Amniotic epithelial cell (primary cell): ENCODE measurements at places on chromosomes 6 and 20.

- no peak for DNase-seq
These were observed 90.3 kb downstream of the RNF144B start for GRCh38 chr6:18477301-18477941.

- DNase-seq: peak; percentile 83
These were observed 158.9 kb downstream of the TBXT start for GRCh38 chr6:166008441-166009369.

DNA sequence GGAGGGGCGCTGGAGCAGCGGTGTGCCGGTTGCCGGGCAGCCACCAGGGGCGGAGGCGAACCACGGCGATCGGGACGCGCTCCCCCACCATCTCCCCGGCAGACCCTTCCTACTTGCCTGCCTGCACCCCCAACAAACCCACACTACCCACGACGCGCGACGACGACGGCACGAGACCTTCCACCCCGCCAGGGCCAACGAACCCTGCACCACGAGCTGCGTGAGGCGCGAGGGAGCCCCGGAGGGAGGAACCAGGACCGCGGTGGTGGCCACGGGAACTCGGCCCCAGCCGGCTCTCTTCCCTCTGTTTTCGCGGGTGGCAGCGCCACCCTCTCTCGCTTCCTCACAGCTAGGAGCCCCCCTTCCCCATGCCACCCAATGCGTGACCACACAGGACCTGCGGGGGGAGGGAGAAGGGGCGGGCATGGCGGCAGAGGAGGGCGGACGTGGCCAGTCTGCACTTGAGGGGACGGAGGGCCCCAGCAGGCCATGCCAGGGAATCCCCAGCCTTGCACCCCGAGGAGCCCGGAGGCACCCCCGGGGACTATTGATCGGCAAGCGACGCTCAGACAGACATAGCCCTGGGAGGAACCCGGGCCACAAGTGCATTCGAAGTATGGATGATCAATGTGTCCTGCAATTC lies 1516.4 kb upstream of the DEFB115 start:
- no peak for DNase-seq

GRCh38 chr6:40960742-40961430 lies 78.1 kb downstream of the UNC5CL start:
- no peak for DNase-seq

DNA sequence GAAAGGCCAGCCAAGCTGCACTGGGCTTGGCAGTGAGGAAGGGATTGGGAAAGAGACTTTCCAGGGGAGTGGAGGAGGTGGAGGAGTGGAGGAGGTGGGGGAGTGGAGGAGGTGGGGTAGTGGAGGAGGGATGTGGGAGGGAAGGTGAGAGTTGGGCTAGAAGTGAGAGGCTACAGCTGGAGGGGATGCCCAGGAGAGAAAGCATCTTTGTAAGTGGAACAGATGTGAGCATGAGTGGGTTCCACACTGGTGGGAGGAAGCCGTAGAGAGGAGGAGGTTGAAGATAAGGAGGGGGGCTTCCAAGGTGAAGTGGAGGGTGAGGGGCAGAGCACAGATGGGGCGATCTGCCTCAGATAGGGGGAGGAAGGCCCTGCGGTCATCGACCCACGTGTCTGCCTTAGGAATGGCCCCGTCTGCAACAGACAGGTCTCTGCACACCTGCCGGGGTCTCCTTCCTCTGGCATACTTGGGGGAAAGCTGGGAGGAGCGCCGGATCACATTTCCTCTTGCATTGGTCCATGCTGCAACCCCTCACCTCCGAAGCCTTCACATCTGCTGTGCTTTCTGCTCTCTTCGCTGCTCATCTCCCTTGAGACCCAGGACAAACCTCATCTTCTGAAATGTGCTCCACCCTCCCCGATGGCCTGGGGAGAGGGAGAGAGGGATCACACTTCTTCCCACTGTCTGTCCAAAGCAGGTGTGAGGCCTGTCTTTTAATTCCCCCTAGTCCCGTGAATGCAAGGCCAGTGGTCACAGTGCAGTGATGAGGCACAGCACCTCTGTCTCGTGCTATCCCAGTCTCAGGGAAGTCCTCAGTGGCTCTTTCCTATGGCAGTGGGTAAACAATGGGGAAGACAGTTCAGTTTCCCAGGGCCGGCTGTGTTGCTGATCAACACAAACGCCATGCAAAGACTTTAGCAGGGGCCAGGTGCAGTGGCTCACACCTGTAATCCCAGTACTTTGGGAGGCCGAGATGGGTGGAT lies 48.6 kb upstream of the SNX9 start:
- no peak for DNase-seq

- DNase-seq: peak; percentile 73
These were observed 706 bp downstream of the ZNF184 start for GRCh38 chr6:27472182-27472616.

- DNase-seq: no peak
These were observed 80.8 kb downstream of the SCAF8 start for GRCh38 chr6:154814063-154814462.

- no peak for DNase-seq
These were observed 2.4 kb downstream of the MDGA1 start for GRCh38 chr6:37695273-37695672.

DNA sequence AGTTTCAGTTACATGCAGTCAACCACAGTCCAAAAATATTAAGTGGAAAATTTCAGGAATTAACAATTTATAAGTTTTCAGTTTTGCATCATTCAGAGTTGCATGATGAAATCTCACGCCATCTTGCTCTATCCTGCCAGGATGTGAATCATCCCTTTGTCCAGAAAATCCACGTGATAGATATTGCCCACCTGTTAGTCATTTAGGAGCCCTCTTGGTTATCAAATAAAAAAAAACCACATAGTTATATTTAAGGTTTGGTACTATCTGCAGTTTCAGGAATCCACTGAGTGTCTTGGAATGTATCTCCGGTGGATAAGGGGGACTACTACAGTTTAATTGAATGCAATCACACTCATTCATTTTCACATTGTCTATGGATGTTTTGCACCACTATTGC lies 1249.0 kb upstream of the CITED2 start:
- peak; percentile 83 for DNase-seq

- DNase-seq: no peak
These were observed 183.6 kb downstream of the KHDRBS2 start for GRCh38 chr6:62102387-62102786.

- peak; percentile 57 for DNase-seq
These were observed 37.3 kb downstream of the TRAM2 start for GRCh38 chr6:52539607-52540006.

DNA sequence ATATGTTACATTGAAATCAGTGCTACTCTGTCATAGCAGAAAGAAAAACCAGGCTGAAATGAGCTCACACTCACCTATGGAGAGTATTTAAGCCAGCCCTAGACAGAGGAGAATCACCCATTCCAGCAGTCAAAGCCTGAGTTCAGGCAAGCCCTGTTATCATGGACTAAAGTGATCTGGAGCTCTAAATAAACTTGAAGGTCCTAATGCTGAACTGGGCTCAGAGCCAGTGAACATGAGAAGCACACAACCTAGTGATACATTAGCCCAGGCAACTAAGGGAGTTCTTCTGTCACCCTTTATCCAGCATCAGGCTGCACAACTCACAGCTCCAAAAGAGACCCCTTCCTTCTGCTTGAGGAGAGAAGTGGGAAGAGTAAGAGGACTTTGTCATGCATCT lies 425.0 kb downstream of the COL12A1 start:
- peak; percentile 43 for DNase-seq

DNA sequence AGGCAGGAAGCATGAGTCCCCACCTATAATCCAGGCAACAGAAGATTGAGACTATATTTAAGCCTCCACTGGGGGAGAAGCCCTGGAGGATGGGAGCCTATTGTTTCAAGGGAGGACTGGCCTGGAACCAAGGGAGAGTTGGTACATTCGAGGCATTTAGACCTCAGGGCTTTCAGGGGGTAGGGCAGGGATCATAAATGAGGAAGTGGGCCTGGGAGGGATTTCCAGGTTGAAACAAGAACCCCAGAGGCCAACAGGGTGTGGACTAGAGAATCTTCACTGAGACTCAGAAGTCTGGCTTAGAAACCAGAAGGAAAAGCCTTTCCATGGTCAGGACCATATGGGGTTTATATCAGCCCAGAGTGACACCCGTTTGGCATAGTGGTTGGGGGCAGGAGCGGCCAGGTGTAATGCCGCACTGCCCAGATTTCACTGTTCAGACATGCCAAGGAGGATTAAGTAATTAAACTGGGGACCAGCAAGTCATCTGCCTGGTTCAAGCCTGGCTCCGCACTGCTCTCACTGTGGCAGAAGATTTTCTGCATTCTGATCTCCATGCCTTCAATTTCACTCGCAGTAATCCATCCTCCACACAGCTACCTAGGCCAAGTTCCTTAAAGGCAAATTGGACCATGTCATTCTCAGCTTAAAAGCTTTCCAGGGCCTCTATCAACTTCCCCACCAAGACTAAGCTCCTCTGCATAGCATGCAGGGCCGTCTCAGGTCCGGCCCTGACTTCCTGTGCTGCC lies 17.8 kb downstream of the LRFN2 start:
- DNase-seq: no peak

- DNase-seq: no peak
These were observed 101.2 kb downstream of the PXDC1 start for GRCh38 chr6:3650076-3650958.

DNA sequence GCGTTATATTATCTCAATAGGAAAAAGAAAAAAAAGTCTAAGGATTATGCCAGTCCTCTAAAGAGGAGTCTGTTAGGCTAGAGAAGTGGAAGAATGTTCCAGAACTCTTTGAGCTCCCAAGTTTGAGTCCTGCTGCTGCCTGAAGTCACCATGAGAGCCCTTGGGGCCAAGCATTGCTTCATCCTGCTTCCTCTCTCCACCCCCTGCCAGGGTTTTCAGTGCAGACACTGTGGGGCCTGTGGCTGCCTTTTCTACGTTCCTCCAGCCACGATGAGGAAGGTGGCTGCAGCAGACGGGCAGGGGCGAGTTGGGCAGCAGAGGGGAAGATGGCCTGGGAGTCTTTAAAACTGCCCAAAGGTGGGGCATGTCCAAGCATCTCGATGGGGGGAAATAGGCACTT lies 214.4 kb upstream of the KCNG1 start:
- DNase-seq: peak; percentile 12

DNA sequence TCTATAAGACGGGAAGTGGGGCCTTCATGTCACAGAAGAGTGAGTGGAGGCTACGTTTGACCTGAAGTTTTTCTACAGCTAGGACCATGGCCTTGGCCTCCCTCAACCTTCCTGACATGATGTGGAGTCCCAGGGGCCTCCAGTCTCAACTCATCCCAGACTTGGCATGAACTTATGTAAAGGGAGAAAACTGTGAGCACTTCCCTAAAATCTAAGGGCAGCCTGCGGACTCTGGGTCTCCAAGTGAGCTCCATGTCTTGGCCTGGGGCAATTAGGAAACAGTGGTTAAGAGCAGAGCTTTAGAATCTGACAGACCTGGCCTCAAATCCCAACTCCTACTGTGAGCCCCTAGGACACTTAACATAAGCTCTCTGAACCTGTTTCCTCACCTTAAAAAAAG lies 182.5 kb downstream of the ZNF217 start:
- DNase-seq: no peak

GRCh38 chr6:13367396-13367795 lies 39.1 kb upstream of the TBC1D7 start:
- DNase-seq: no peak

DNA sequence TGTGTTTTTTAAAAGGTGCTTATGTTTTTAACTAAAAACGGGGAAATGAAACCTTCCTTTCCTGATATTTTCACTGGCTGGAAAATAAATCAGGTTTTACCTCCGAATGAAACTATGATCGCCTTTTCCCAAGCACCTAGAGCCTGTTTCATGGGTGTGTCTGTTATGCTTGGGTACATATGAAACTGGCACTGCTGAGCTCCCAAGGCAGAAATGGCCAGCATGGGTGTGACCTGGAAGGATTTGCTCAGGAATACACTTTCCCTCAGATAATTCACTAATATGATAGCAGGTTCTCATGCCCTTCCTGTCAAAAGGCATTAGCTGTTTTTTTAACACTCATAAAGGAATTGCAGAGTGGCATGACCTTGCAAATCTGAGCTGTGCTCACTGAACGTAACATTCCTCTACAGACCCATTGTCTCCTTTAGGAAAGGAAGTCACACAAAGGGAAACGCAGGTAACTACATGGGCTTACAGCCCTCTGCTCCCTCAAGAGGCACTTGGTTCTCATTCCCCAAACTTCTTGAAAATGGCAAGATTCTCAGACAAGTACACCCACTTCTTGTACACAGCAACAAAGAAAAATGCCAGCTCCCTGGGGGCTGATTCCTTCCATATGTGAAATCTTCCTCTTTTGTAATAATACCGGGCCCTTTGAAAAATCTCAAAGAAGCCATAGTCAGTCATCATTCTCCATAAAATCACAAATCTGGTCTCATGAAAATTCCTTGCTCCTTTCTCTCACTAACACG lies 72.7 kb downstream of the METTL24 start:
- no peak for DNase-seq

- DNase-seq: no peak
These were observed 42.3 kb upstream of the TMEM181 start for GRCh38 chr6:158517581-158517980.

DNA sequence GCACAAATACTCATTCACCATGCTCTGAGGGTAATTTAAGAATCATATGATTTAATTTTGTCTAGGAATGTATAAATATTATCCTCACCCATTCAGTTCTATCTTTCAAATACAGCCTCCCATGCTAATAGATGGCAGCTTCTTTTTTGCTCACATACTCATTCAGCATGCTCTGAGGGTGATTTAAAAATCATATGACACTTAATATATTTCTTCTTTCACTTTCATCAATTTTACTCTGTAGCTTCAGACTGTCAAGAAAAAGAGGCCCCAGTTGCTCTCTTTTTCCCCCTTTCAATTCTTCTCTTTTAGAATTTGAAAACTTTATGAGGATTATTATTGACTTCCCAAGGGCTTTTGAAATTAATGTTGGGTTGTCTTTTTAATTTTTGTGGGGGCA lies 161.7 kb upstream of the LAMP5 start:
- no peak for DNase-seq

GRCh38 chr20:5652626-5653553 lies 97.3 kb upstream of the SHLD1 start:
- DNase-seq: peak; percentile 86

DNA sequence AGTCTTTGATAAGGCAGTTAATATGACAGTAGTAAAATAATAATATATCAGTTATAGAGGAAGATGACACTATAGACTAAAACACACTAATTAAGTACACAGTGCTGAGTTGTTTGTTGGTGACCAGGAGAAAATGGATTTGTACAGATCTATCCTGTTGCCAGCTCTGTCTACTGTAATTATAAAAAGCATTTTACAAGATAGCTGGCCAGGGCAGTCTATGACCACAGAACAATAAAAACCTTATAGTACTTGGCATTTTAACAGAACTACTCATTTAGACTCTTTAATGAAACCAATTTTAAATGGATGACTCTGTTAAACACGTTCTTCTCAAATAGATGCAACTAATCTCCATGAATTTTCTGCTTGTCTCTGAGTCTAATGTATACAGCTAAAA lies 367.5 kb downstream of the BTBD9 start:
- DNase-seq: no peak

GRCh38 chr6:26521600-26522391 lies 16.4 kb upstream of the HMGN4 start:
- peak; percentile 82 for DNase-seq

- DNase-seq: peak; percentile 70
These were observed 519.4 kb upstream of the JAG1 start for GRCh38 chr20:11193241-11193640.

GRCh38 chr6:33933101-33933500 lies 129.3 kb upstream of the MLN start:
- DNase-seq: no peak
